OCI-M1 (cell line): ENCODE measurements at places on chromosomes 13 and 19.
A peak's percentile ranks its signal among the peaks of the same experiment; 100 is the strongest.

DNA sequence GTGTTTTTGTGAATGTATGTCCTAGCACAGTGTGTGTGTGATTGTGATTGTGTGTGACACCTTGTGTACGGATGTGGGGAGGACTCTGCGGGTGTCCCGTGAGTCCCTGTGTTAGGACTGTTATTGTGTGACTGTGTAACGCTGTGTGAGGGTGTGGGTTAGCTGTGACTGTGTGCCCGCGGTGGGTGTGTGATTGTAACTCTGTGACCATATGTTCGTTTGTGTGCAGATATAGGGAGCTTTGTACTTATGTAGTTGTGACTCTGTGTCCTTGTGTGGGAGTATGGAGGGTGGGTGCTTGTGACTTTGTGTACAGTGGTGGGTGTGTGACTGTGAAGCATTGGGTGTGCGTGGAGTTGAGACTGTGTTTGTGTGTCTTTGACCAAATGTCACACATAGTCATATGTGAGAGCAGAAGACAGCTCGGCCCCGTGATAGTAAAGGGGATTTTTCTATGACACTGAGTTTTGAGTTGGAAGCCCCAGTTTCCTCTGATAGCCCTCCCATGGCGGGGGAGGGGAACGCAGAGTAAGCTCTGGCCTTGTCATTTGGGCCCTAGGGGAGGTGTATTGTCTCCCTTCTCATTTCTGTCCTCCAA is 949 bp upstream of the ZNF260 start:
- peak; percentile 80 for DNase-seq

DNA sequence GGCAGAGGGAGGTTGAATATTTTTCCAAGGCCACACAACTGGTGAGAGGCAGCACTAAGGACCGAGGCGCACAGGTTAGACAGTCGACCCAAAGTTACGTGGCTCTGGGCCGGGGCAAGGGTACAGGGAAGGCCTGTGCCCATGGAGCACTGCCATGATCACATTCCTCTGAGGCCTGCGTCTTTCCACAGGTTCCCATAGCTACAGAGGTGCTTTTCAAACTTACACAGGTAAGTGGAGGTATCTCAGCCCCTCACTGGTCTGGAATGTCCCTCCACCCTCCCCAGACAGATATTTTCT is 814 bp downstream of the ZNF211 start:
- DNase-seq = no peak

DNA sequence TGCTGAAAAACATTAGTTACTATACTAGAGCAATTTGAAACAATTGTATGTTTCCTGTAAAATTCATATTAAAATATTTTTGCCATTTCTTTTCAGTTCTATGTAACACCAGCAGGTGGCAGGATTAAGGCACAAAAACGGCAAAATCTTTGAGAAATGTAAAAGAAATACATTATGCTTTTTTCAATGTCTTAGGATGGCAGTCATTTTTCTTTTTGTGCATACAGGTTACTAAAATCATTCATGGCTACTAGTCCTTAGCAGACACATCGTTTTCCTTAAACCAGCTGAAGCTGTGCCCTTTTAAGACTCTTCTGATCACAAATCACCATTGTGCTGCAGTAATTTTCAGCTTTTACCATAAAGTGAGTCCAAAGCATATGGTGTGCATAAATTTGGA is 800.7 kb upstream of the SLITRK5 start:
- DNase-seq = peak; percentile 76

GRCh38 chr13:19618977-19619376 is 14.5 kb upstream of the MPHOSPH8 start:
- peak; percentile 23 for DNase-seq

DNA sequence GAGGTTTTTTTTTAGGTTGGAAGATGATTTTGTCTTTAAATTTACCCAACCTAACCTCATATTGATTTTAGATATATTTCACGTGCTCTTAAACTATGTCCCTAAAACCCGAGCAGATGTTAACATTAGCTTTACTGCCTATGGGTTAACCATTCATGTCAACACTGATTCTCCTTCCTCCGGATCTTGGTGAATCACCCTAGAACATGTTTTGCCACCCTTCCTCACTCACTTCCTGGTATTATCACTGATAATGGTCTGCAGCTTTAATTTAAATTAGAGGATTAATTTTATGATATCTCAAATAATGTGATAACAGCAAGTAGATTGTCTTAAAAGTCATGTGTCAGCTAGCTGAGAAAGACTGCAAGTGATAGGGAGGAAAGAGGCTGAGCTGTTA is 31.9 kb downstream of the HTR2A start:
- no peak for DNase-seq
